Tibial nerve (tissue), 4 donors: ENCODE measurements at places on chromosomes 13 and 19. TPM values are rescaled to one million over a fixed set of nuclear protein-coding genes. Genes with fewer than 3 reads are reported as not detected.
A peak's percentile ranks its signal among the peaks of the same experiment; 100 is the strongest.

The AP2A1 gene
- 92.9 TPM for total RNA-seq

The ARRDC5 gene
- total RNA-seq = 0.90 TPM

DNA sequence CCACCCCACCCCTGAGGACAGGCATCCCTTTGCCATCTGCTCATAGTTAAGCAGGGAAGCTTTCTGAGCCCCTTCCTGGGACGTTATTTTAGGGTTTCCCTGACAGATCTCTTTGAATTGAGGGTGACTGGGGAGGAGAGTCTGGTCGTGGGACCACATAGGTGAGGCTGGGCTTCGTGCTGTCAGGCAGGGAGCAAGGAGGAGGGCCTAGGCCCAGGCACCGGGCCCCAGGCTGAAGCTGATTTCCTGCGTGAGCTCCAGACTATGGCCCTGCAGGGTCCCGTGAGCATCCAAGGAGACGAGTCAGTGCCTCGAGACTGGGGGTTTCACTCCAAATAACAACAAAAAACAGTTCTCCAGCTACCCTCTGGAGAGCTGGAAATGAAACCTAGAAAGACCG lies 60.4 kb downstream of the MYO9B start:
- H3K4me1 ChIP-seq = no peaks in the 10 kb centered on the region
- DNase-seq = no peak
- H3K36me3 ChIP-seq = no peaks in the 10 kb centered on the region
- H3K27ac ChIP-seq = peak overlapping the region; percentile 72
- H3K27me3 ChIP-seq = no peaks in the 10 kb centered on the region

DNA sequence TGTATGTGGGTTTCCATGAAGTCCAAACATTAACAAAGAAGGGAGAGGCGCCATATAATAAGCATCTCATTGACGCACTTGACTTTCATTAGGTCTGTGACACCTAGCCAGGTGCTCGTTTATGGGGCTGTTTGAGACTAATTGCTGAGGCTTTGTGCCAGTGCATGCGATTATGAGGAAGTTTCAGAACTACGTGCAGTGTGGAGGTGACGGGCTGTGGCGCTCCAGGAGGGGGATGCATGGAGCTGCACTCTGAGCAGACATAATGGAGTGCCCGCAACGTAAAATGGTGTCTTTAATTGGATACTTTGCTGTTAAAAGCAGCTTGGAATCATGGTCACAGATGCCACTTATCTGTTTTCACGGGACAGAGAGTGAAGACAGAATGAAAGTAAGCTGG lies 223.2 kb downstream of the FGF9 start:
- no peaks in the 10 kb centered on the region for H3K27me3 ChIP-seq
- no peak for DNase-seq

GRCh38 chr19:38640368-38640767 lies 7.1 kb upstream of the ACTN4 start:
- H3K4me3 ChIP-seq = no peak overlapping the region
- no peaks in the 10 kb centered on the region for H3K27me3 ChIP-seq
- DNase-seq = no peak
- H3K36me3 ChIP-seq = no peaks in the 10 kb centered on the region
- H3K27ac ChIP-seq = no peak overlapping the region

- no peak overlapping the region for H3K27ac ChIP-seq
- no peak overlapping the region for H3K4me3 ChIP-seq
- H3K36me3 ChIP-seq = no peaks in the 10 kb centered on the region
- peaks cover 31% of the 10 kb centered on the region for H3K4me1 ChIP-seq
These were observed 9.3 kb downstream of the ALOX5AP start for GRCh38 chr13:30744681-30745077.
